Mammary epithelial cell (primary cell): ENCODE measurements at places on chromosomes 4 and X. TPM values are rescaled to one million over a fixed set of nuclear protein-coding genes. Genes with fewer than 3 reads are reported as not detected.

Gene REELD1
- total RNA-seq: not detected in 2 replicates

Gene UBA6
- total RNA-seq: 116 and 178 TPM in 2 replicates

Gene ARHGAP36
- not detected for total RNA-seq

Gene SULT1B1
- total RNA-seq: 0.11 and 0.21 TPM in 2 replicates

Gene PHEX
- 0.83 TPM for total RNA-seq

Gene TLR8
- not detected in 2 replicates for total RNA-seq

Gene HSFX3
- not detected for total RNA-seq

Gene C4orf54
- not detected in 2 replicates for total RNA-seq

Gene ASB11
- not detected for total RNA-seq

Gene BEX2
- total RNA-seq: 16.0 TPM

Gene RTL5
- 1.0 and 1.9 TPM in 2 replicates for total RNA-seq

Gene GPR34
- not detected in 2 replicates for total RNA-seq

Gene FAM149A
- total RNA-seq: 1.5 TPM

Gene SLC6A8
- total RNA-seq: 59.6 and 99.2 TPM in 2 replicates

Gene TEX13A
- total RNA-seq: not detected

Gene NOX1
- total RNA-seq: not detected

Gene TRIM75
- total RNA-seq: not detected in 2 replicates

Gene KLHL34
- total RNA-seq: not detected in 2 replicates

Gene NDST3
- total RNA-seq: not detected

Gene CXorf65
- total RNA-seq: not detected

Gene CABS1
- total RNA-seq: not detected

Gene NPY1R
- 0.67 TPM for total RNA-seq

Gene CXCL3
- total RNA-seq: 1.3 TPM

Gene TMEM150C
- 1.5 TPM for total RNA-seq

Gene KLB
- not detected in 2 replicates for total RNA-seq

Gene YTHDC1
- total RNA-seq: 88.6 and 132 TPM in 2 replicates

Gene GUCY2F
- not detected for total RNA-seq

Gene ERCC6L
- total RNA-seq: 0.17 TPM

Gene ODAPH
- total RNA-seq: not detected in 2 replicates

Gene NPY5R
- not detected in 2 replicates for total RNA-seq

Gene ANAPC4
- 22.3 TPM for total RNA-seq

Gene LSM6
- 31.5 and 32.1 TPM in 2 replicates for total RNA-seq

Gene ASB5
- total RNA-seq: not detected in 2 replicates

Gene DMRTC1
- not detected for total RNA-seq

Gene GPRASP3
- 3.4 TPM in 2 replicates for total RNA-seq

Gene SSX2B
- not detected in 2 replicates for total RNA-seq
